Glutamatergic neuron (in vitro differentiated cells): ENCODE measurements at places on chromosomes 4 and X.

DNA sequence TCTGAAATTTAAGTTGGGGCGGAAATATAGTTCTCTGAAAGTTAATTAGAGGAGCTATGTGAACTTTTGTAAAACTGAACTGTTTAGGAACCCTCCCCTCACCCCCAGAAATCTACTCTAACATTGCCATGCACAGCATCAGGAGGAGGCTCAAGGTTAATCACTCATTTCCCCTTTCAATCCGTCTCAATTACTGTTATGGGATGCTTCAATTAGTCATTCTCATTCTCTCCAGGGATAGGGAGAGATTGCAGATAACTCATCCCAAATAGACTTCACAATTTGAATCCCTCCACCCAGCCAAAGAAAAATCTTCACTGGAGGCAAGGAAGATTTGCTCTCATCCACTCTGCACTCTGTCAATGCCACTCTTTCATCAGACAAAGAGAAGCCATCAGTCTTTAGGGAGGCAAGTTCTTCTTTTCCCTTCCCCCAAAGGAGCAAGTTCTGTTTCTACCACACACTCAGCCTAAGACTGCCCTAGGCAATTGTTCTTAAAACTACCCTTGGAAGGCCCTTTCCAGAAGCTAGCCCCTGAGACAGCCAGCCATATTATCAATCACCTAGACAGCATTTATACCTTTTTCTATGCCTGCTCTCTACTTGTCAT lies 140.4 kb downstream of the SLC10A7 start:
- DNase-seq = no peak

DNA sequence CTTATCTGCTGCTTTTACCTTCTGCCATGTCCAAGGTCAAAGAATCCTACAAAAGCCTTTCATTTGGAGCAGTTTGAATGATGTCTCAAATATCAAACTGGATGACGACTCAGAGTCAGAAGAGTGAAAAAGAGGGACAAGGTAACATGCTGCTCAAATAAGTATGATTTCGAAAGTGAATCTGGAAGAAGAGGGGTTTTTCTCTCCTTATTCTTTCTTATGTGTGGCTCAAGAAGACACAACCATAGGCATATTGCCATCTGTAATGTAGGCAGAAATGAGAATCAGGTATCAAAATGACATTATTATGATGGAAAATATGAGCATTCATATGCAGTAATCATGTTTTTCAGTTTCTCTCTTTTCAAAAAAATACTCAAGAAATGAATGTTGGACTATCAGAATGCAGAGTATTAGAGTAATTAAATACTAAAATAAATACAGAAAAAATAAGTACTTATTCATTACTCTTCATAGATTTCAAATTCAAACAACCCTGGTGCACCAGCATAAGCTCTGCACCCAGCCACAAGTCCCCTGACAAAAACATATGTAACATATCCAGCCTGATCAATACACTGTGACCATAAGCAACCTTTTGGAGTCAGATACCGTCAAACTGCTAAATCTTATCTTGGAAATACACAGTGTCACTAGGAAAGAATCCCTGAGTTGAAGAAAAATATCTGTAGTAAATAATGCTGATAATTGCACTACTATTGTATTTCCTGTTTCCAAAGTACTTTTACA lies 468.6 kb downstream of the INPP4B start:
- DNase-seq = no peak

DNA sequence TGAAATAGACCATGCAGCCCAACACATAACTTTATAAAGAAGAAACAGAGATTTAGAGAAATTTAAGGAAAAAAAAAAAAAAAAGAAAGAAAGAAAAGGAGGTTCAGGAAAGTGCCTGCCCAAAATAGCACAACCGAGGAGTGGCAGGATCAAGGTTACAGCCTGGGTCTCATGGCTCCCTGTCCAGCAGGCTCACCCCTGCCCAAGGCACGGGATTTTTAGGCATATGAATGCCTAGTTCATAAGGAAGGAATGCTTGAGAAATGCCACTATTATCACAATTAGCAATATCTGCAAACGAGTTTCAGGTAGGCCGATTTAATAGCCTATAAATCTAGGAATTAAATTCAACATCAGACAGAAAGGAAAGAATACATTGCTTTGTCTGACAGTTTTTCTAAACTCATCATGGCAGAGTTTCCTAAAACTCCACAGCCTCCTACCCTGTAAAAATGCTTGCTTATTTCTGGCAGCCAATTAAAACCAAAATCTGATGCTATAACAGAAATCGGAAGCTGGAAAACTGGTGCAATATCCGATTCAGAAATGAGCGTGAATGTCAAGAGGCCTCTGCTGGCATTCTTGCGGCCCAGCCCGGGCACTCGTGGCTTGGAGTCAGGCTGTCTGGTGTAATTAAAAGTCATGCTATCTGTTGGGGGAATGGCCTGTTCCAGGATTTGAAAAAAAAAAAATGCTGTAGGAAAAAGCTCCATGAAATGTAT lies 63.5 kb downstream of the GEMIN8 start:
- DNase-seq = no peak

DNA sequence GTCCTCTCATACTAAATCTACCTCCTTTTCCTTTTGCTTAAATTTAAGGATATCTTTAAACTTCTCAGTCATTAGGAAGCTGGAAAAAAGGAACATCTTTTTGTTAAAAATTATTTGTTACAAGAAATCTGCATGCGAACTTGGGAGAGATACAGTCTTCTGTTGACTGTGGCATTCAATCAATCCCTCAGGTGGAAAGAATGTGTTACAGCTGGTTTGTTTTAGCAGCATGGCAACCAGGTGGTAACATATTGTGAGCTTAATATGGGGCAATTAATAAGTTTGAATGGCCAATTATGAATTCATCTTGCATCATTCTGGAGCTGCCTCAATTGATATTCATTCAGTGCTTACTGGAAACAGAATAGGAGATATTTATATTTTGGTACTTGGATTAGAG lies 135.0 kb downstream of the GC start:
- no peak for DNase-seq

DNA sequence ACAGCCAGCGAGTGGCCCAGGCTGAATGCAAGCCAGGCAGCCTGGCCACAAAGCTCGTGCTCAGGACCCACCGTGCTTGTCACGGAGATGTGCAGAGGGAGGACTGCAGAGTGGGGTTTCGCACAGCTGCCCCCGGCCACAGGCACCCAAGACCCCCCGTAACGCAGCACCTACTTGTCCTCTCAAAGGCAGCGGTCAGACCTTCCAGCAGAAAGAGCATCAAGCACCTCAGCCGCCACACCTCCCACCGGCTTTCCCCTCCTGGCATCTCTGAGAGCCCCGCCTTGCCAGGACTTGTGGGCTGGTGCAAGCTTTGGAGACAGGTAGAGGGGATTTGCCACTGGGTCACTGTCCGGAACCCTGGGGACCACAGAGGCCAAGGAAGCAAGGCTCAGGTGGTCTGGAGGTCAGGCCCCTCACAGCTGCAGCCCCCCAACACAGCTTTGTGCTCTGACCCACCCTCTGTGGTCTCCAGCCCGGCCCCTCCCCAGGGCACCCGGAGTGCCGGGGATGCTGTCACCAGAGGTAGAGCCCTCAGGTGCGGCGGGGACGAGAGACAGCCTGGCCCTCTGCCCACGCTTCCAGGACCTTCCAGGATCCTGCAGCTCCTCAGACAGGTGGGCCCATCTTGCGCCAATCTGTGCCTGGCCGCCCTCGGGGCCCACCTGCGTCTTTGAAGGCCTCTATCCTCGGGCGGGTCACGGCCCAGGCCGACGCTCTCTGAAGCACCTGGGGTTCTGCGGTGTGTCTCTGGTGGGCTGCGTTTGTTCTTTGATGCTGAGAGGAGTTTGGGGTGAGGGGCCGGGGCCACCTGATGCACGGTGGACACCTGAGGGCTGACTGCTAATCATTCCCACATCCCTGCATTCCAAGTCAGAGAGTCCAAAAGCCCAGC lies 34.4 kb upstream of the HMX1 start:
- DNase-seq = no peak

DNA sequence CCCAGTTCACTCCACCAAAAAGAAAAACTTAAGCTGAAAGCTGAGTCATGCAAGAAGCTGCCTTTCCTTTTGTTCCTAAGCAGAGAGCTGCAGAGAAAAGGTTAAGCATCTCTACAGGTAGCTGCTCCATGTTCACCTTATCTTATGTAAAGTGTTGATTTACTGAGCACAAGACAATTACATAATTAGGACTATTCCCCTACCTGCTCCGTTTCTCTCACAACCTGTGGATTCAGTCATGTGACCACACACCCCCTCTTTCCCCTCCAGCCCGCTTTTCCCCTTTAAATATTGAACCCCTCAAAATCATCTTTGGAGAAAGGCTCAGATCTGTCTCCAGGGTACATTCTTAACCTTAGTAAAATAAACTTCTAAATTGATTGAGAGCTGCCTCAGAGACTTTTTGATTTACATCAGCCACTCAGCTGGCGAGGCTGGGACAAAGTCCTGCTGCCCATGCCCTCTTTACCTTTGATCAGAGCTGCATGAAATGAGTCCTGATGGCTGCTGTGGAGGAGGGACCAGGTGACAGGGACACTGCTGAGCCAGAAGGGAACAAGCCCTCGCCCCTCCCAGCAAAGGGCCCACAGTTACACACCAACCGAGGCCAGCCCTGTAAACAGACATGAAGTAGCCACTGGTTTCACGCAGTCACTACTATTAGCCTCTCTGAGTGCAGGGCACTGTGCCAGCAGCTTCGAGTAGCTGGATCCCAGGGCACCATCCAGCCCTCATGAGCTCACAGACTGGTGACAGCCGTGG lies 53.9 kb upstream of the C4orf50 start:
- DNase-seq = no peak

DNA sequence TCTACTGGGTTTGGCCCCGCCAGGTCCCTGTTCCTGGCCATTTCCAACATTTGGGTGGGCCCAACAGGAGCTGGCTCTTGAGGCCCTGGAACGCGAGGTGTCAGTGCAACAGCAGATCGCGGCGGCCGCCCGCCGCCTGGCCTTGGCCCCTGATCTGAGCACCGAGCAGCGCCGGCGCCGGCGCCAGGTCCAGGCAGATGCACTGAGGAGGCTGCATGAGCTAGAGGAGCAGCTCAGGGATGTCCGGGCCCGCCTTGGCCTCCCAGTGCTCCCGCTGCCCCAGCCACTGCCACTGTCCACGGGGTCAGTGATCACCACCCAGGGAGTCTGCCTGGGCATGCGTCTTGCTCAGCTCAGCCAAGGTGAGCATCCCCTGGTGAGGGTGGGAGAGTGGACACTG lies 5.5 kb downstream of the CCDC120 start:
- no peak for DNase-seq

DNA sequence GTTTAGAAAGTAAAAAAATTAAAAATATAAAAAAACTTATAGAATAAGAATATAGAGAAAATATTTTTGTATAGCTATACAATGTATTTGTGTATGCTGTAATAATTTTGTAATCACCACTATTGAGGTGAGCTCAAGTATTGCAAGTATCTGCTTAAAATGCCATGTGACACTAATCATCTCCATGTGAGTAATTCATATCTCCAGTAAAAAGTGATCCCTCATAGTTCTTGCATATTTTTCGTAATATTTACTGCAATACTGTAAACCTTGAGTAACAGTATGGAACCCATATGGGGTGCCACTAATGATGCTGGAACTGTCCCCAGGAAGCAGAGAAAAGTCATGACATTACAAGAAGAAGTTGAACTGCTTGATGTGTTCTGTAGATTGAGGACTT lies 43.2 kb upstream of the HUWE1 start:
- no peak for DNase-seq

GRCh38 chr4:29538889-29539646 lies 1181.1 kb upstream of the PCDH7 start:
- DNase-seq = no peak

GRCh38 chrX:83278988-83279387 lies 229.1 kb upstream of the POU3F4 start:
- DNase-seq = no peak

- DNase-seq = no peak
Measured at GRCh38 chr4:67558493-67558892, at the start of gene STAP1. STAP1 (plus strand) TSS chr4:67558727; CDS start chr4:67558810, 83 bp downstream.

DNA sequence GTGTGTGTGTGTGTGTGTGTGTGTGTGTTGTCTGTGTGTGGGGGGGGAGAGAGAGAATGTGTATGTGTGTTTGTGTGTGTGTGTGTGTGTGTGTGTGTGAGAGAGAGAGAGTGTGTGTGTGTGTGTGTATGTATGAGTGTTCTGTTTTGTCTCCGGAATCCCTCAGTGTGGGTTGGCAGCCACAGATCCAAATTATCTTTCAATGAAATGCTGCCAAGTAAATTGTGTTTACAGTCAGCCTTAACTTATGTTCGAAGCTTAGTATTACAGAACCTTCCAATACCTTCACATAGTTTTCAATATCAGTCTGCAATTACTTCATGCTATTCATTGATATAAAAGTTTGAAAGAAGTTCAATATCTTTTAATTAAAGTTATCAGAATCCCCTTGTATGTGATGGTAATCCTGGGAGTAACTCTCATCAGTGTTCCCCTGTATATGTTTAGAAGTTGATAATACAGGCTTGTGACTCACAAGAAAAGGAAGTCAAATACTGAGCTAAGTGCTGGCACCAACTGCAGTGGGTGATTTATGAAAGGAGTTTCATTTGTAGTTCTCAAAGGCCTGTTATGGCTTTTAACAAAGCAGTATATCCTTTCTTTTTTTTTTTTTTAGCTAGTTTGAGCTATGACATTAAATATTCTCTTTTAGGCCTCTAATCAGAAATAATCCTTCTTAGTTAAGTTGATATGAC lies 51.6 kb upstream of the HTR2C start:
- no peak for DNase-seq
